ENCODE measurements at places on chromosomes 6 and 20.
A peak's percentile ranks its signal among the peaks of the same experiment; 100 is the strongest.

DNA sequence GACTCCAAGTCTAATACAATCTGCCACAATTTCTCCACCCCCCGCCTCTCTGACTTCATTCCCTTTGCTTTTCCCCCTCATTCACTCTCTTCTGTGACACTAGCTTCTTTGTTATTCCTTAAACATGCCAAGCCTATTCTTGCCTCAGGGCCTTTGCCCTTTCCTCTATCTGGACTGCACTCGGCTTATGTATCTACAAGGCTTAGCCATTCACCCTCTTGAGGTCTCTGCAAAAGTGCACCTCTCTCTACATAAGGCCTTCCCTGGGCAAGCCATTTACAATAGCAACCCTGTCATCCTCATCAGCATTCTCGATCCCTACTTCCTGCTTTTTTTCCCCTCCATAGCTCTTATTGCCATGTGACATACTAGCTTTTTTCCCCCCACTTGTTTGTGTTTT, 168.9 kb downstream of the PDSS2 start:
- DNase-seq: no peak

GRCh38 chr20:44463466-44463865, 12.2 kb upstream of the TTPAL start:
- DNase-seq: no peak

- no peak for DNase-seq
Measured at GRCh38 chr6:7298113-7298512, 14.9 kb downstream of the SSR1 start.

DNA sequence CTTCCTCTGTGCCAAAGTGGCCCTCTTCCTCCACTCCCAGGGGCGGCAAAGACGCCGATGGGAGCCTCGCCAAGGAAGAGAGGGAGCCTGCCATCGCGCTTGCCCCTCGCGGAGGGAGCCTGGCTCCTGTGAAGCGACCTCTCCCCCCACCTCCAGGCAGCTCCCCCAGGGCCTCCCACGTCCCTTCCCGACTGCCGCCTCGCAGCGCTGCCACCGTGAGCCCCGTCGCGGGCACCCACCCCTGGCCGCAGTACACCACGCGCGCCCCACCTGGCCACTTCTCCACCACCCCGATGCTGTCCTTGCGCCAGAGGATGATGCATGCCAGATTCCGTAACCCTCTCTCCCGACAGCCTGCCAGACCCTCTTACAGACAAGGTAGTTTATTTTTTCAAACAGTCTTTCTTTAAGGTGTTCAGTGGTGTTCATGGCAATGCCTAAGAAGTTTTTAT, 64.9 kb downstream of the FNDC1 start:
- no peak for DNase-seq

DNA sequence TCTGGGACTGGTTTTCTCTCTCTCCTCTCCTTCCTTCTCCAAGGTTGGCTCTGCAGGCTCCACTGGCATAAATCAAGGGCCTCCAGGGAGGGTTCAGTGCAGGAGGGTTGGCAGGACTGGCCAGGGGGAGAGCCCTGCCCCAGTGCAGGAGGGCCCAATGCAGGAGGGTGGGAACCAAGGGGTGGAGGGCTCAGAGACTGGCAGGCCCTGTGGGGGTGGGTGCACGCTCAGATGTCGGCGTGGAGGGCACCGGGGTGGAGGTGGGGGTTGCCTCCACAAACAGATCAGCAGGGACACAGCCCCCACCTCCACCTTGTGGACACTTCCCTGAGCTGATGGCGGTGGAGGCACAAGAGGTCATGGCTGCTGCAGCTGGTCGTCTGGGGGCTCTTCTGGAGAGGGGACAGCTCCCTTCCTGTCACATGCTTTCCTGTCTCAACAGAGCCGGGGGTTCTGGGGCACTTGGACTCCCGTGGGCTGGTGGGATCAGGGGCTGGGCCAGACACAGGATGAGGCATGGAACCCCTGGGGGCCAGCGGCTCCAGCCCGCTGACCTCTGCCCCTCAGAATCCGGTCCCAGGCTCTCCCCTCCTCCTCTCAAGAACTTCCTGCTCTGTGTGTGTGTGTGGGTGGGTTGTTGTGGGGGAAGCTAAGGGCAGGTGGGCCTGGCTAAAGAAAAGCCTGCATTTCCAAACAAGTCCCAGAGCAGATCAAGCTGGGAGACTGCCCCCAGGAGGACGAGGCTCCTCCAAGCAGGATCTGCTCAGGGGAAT, 2.7 kb upstream of the ABHD16B start:
- peak; percentile 40 for DNase-seq

GRCh38 chr20:32140603-32141002, 31.1 kb downstream of the TM9SF4 start:
- no peak for DNase-seq

GRCh38 chr6:105785066-105785811, 300.9 kb upstream of the PRDM1 start:
- DNase-seq: peak; percentile 51

GRCh38 chr6:45896783-45897441, 118.7 kb downstream of the CLIC5 start:
- DNase-seq: no peak

GRCh38 chr6:157398151-157398550, 17.2 kb downstream of the ZDHHC14 start:
- DNase-seq: no peak

GRCh38 chr6:148998704-148999103, 251.9 kb downstream of the UST start:
- no peak for DNase-seq

GRCh38 chr6:6105472-6106036, 98.8 kb upstream of the NRN1 start:
- DNase-seq: no peak

DNA sequence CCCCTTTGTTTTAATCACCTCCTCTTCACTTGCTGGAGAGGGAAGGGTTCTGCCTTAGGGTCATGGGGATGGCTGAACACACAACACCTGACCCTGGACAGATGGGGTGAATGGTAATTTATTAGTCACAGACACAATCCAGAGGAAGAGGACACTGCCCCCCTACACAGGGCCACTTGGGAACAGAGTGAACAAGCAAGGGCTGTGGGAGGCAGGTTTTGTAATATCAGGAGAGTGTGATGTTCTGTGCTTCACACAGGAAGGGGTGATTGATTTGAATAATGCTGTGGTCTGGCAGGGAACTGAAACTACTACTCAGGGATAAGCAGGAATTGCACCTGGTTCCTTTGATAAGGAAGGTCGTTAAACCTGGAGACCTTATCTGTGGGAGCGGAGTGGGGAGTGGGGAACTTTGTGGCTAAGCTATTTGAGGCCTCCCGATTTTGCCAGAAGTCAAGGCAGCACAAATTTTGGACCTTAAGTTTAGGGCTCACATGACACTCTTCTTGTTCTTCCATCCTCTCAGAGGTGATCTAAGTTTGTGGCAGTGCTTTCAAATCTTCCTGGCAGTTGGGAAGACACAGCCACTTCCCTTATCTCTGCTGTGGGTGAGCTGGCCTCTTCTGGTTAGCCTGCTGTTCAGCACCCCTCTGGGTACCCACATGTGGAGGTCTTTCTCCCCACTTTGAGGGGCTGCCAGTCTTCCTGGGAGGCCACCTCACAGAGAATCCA, 77.8 kb downstream of the CD164 start:
- DNase-seq: no peak

DNA sequence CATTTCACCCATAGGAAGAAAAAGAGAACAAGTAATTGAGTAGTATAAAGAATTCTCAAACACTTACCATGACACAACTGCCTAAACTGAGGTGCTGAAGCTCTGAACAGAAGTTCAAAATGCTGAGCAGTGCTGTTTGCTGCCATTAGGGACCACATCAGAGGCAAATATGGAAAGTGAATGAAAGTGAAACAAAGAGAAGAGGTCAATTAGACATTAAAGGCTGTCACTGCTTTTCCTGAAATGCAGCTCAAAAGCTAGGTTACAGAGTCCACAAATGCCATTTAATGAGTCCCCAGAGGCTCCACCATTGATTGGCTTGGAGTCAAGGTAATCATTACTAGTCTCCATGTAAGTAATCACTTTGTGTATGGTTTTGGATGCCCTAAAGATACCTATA, 46.1 kb downstream of the POU3F2 start:
- no peak for DNase-seq

DNA sequence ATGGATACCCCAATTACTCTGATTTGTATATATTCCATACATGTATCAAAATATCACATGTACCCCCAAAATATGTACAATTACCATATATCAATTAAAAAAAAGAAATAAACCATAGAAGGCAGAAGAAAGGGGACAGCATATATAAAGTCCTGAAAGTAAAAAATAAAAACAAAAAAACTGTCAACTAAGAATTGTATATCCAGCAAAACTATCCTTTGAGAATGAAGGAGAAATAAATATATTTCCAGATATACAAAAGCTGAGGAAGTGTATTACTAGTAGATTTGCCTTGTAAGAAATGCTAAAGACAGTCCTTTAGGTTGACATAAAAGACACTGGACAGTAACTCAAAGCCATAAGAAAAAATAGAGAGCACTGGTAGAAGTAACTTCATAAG, 9.3 kb upstream of the RIPOR2 start:
- DNase-seq: no peak

- no peak for DNase-seq
Measured at GRCh38 chr20:1855109-1855508, 40.1 kb upstream of the SIRPA start.

DNA sequence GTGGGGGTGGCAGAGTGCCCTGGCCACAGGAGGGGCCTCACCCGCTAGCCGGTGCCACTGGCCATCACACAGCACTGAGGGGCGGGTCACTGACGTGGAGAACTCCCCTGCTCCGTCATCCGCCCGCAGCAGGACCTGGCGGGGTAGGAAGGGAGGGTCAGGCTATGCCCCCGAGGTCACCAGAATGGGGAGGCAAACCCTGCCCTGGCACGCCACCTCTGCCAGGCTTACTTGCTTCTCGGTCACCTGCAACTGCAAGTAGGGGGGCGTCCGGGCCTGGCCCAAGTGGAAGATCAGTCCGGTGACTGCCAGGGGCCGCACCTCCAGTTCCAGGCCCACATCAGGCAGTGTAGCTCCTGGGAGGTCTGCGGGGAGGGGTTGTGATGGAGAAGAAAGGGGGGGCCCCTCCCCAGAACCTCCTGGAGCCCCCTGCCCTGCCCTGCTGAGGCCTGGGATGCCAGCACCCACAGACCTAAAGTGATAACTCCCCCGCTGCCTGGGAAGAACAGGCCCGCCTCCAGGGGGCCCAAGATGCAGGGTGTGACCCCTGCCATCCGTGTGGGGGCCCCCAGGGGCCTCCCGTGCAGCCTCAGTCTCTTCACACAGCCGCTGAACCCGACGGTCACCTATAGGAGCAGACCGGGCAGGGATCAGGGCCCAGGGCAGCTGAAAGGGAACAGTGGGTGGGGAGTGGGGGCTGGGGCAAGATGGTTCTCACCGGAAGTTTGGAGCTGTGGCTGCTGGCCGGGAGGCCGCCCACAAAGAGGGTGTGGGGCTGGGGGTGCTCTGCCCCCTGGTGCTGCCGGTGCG, 7.4 kb downstream of the ADRM1 start:
- no peak for DNase-seq

DNA sequence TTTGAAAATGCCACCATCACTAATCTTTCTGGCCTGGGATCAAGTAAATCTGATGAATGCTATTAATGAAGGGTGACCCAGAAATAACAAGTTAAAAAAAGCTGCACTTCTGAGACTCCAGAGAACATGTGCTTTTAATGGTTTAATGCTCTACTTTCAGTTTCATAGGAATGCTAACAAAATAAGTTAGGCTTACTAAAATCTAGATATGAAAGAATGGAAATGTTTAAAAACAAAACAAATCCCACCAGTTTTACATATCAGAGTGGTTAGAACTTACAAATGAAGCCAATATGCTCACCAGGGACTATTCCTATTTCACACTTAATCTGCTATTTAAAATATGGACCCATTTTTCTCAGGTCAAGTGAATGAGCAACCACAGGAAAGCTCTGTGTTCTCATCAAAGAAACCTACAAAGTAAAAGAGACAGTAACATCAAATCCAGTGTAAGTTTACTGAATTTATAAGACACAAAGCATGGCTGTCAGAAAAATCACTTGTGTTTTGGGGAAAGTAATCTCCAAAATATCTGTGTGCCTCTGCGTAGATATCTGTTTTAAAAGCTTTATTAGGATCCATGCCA, 40.3 kb downstream of the FYN start:
- no peak for DNase-seq

GRCh38 chr6:40556023-40556422, 31.1 kb downstream of the LRFN2 start:
- DNase-seq: no peak

- no peak for DNase-seq
Measured at GRCh38 chr6:76708641-76709331, 636.3 kb upstream of the IMPG1 start.

GRCh38 chr6:143394389-143394788, 56.1 kb downstream of the ADAT2 start:
- no peak for DNase-seq

DNA sequence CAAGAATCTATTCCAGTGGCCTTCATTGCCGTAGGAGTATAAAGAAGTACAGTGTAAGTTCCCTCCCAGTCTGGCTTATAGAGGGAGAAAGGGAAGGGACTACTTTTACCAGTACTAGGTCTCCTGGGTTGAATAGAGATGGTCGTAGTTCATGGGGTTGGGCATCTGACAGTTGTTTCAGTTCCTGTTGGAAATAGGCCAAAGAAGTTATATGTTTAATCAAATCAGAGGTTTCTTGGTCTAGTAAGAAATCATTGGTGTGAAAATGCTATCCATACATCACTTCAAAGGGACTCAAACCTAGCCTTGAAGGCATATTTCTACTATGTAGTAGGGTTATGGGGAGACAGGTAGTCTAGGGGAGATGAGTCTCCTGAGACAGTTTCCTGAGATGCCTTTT, 45.6 kb upstream of the MAN1A1 start:
- DNase-seq: no peak

DNA sequence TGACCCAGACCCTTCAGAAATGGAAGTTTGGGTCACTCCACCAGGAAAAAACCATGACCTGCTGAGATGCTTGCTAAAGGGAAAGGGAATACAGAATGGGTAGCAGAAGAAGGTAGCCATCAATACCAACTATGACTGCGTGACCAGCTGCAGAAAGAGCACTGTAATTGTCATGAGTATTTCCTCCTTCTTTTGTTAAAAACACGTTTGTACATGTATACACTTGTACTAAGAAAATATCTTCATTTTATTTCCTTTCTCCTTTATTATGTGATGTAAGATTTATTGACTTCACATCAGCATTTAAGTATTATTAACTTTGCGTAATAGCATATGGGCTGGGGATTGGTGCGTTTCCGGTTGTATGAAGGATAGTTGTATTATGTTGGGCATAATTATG, 12.6 kb upstream of the MUC21 start:
- DNase-seq: no peak

GRCh38 chr20:33673410-33674293, 576 bp downstream of the NECAB3 start:
- DNase-seq: no peak

DNA sequence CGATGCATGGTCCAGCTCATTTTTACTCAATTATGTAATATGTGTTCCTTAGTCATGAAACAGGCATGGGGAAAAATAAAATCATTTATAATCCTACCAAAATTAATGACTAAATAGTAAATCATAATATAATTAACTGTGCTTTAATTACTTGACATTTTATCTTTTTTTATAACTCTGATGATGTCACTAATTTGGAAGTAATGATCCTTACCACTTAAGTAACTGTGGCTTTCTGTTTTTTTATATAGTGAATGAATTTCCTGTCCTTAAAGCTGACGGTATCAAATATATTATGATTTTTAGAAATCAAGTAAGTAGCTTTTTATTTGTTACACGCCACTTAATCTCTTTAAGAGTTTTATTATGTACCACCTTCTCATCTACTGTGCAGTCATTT, 32.2 kb downstream of the CSE1L start:
- no peak for DNase-seq

All from bone marrow (tissue), 2 donors.